Stimulated activated CD4-positive, alpha-beta T cell treated with anti-CD3 and anti-CD28 coated beads, Interleukin-1b, Interleukin-23, amount 100 ng/mL, for 1 hour (primary cell): ENCODE measurements at places on chromosomes 6 and 20.

DNA sequence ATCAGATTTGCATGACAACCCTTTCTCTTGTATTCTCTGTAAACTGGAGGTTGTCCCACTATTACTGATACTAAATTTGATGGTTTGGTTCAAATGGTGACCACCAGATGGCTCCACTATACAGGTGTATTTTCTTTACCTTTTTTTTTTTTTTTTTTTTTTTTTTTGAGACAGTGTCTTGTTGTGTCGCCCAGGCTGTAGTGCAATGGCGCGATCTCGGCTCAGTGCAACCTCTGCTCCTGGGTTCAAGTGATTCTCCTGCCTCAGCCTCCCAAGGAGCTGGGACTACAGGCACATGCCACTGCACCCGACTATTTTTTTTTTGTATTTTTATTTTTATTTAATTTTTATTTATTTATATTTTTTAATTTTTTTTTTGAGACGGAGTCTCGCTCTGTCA lies 6.6 kb upstream of the WTAP start:
- DNase-seq, result no peak

DNA sequence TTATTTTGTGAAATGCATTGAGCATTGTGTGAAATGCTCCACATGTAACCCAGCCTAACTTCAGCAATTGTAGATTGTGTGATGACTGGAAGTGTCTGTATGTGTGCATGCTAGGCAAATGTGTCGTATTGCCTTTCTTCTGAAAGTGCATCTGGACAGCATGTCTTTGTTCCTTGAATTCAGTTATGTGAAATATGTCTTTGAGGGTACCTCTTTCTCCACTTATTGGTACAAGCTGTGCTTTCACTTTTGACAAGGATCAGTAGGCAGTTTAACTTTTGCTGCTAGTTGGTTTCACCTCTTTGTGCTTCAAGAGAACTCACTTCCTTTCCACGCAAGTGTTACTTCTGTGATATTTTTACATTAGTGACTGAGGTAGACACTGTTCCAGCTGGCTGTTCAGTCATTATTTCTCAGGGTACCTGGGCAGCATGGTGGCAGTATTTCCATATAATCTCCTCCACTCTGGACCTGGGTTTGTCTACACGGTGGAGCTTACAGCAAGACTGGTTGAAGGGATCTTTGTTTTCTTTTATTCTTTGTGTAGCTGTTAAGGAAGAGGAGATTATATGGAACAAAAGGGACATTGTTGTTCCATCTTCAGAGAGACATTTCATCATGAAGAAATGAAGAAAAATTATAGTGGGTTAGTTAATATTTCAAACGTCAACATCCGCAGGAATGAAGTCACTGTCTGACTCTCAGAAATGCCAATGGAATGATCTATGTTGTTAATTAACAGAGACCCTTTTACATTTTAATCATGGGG lies 175.4 kb downstream of the UTRN start:
- no peak for DNase-seq

DNA sequence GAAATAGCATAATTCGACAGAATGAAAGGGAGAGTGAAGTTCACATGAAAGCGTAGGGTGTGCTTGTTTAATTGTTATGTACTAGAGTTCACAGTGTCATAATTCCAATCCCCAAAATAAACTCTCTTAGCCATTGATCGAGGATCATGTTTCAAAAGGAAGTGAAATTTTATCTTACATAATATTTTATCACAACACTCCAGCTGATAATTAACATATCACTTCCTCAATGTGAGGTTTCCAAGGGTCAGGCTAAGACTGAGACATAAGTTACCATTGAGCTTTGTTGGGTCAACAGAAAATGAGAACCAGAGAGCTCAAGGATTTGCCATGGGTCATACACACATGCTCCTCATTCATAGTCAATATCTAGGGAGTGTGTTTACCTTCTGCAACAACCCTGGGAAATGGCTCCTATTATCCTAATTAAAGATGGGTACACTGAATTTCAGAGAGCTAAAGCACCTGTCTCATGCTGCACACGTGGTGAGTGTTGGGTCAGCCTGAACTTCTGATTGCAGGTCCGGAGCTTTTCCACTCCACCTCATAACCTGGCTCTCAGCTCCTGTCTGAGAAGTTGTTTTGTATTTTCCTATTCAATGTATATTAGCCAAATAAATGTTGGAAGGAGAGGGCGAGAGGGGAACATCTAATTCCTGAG lies 3.0 kb downstream of the GSTA2 start:
- no peak for DNase-seq

DNA sequence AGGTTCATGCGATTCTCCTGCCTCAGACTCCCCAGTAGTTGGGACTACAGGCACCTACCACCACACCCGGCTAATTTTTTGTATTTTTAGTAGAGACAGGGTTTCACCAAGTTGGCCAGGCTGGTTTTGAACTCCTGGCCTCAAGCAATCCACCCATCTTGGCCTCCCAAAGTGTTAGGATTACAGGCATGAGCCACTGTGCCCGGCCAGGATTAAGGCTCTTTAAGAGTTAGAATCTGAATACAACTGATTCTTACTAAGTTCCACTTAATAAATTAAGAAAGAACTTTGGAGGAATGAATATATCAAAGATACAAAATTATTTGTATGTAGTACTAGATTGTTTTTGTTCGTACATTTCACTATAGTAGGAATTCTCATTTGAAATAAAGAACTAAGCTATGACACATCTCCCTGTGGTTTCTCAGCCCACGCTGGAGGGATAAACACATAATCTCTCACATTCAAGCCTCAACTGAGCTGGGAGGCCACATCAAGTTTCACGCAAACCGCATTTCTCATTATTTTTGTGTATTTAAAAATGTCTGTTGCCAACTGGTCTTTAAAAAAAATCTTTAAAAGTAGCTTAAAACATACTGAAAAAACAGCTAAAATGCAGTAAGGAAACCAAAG lies 34.2 kb downstream of the DTNBP1 start:
- DNase-seq, result no peak

DNA sequence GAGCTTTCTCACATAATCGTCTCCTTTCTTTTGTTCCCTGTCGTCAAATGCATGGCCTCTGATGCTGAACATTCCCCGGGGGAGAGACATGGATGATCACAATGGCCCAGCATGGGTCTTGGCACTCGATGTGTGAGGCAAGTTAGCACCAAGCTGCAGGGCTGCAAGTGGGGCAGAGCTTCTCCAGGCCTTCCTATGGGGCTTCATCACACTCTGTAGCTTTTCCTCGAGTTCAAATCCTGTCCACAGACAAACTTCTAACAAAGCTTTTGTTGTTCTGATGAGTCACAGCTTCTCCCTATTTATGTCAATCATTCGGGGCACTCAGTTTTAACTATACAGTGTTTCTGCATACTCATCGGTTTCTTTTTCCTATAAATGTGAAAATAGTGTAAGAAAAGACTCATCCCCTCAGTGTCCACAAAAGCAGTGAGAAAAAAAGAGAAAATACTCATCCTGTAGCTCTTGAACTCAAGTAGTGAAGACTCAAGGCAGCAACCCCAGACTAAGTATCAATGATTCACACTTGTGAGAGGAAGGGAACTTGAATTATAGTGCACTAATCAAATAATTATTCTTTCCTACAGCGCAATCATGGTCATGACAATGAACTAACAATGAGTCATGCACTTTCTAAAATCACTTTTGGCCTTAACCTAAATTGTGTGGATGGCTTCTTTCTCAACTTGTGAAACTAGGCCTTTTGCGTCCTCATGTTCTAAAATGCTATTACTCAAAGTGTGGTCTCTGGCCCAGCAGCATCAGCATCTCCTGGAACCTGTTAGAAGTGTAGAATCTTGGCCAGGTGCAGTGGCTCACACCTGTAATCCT lies 68.4 kb upstream of the NOX3 start:
- no peak for DNase-seq

DNA sequence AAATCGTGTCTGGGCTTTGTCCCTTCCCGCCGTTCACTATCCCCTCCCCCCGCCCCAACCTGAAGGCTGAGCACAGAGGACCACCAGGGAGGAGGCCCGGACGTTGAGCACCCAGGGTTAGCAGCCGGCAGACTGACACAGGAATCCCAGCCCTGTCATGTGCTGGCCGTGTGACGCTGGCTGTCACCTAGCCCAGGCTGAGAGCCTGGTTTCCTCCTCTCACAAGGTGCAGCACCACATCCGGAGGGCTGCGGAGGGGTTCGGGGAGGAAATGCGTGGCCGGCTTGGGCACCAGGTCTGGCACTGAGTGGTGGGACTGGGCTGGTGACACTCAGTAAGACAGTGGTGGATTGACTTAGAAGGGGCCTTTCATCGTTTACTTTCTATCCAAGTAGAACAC lies 4.6 kb upstream of the LSM14B start:
- peak; percentile 22 for DNase-seq

DNA sequence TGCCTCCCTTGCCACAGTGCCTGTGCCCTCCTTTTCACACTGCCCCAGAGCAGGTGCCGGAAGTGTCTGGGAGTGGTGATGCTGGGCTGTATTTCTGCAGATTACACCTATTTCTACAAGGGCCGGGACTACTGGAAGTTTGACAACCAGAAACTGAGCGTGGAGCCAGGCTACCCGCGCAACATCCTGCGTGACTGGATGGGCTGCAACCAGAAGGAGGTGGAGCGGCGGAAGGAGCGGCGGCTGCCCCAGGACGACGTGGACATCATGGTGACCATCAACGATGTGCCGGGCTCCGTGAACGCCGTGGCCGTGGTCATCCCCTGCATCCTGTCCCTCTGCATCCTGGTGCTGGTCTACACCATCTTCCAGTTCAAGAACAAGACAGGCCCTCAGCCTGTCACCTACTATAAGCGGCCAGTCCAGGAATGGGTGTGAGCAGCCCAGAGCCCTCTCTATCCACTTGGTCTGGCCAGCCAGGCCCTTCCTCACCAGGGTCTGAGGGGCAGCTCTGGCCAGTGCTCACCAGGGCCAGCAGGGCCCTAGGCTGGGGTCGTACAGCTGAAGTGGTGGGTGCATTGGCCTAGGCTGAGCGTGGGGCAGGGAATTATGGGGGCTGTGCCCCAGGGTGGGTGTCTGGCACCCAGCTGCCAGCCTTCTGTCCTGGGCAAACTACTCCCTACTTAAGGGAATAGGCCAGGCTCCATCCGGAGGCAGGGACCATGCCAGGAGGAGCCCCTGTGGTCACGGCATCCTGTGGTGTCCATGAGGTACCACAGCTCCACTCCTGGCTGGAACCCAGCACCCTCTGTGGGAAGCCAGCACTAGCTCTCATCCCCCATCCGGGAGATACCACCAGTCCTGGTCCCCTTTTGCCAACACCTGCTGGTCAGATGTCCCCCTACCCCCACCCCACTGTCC lies 3.5 kb downstream of the MMP24OS start:
- DNase-seq, result no peak

GRCh38 chr6:13872681-13873080 lies 52.1 kb upstream of the RNF182 start:
- DNase-seq, result no peak

DNA sequence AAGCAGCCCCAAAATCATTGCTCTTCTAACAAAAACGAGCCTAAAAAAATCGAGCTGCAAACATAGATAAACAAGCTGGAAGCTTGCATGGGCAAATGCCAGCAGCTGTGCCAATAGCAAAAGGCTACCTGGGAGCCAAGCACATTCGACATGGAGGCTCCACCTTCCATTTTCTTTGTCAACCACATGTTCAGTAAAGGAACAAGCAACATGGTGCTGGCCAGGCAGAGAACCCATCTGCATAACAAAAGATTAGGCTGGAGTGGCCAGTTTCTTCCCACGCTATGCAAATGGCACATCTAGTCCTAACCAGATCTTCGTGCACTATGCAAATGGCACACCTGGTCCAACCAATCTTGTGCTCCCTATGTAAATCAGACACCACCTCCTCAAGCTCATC lies 110.5 kb downstream of the KIF16B start:
- DNase-seq, result no peak
